ENCODE measurements at places on chromosomes 6 and 20.

DNA sequence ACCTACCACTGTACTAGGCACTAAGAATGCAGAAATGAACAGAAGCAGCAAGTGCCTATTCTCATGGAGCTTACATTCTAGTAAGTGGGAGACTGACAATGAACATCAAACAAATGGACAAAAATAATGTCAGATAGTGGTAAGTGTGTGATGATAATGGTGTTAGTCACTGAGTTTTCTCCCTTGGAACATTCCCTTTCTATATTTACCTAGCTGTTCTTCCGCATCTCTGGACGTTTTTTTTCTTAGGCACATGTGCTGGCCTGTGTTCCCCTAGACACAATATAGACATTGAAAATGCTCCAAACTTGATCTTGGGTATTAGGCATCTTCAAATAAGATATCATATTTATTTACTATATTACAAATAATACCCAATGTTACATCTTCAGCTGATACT, 218.1 kb upstream of the GJE1 start:
- no peak for DNase-seq

DNA sequence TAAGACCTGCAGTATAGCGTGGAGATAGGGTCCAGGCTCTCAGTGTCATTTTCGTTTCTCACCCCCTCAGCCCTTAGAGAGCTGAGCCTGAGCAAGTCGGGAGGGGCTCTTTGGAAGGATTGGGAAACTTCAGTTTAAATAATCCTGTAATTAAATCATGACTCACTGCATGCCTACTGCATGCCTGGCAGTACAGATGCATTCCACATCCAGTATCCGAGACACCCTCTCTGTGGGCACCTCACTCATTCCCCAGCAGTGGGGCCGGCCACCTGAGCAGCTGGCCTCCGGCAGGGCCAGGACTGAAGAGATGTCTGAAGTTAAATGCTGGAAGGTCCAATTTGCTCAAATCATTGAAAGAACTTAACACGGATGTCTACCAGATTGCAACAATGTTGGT, 316.6 kb downstream of the THBS2 start:
- no peak for DNase-seq

- no peak for DNase-seq
Observed at GRCh38 chr6:74720923-74721322, 484.9 kb downstream of the COL12A1 start.

- no peak for DNase-seq
Observed at GRCh38 chr6:158856261-158856660, 37.1 kb upstream of the EZR start.

DNA sequence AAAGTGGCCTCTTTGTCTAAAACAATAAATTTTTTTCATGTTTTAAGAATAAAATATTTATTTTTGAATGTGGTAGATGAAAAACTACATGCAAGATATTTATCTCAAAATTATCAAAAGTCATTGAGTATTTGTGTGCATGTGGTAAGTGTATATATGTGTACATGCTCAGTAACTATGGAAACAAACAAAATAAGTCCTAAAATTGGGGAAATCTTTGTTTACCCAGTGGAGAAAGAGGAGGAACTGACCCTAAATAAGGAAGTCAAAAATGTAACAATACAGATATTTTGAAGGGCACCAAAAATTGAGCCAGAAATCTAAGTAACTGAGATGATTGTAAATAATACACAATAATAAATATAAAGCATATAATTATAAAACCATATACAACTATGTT, 639.2 kb downstream of the MAFB start:
- no peak for DNase-seq

DNA sequence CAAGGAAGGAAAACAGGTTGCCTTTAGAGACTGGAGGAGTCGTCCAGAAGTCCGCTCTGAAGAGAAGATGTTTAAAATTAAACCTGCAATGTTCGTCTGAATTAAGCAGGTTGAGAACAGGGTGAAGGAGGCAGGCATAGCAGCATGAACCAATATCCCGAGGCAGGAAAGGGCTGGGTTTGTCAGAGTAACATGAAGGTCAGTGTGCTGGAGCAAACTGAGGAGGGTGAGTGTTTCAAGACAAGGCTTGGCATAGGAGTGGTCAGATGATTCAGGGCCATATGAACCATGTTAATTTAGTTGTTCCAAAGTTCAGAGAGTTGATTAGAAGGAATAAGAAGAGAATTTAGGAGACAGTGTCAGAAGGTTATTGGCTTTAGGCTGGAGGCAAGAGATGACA, 93.3 kb downstream of the UTRN start:
- no peak for DNase-seq

DNA sequence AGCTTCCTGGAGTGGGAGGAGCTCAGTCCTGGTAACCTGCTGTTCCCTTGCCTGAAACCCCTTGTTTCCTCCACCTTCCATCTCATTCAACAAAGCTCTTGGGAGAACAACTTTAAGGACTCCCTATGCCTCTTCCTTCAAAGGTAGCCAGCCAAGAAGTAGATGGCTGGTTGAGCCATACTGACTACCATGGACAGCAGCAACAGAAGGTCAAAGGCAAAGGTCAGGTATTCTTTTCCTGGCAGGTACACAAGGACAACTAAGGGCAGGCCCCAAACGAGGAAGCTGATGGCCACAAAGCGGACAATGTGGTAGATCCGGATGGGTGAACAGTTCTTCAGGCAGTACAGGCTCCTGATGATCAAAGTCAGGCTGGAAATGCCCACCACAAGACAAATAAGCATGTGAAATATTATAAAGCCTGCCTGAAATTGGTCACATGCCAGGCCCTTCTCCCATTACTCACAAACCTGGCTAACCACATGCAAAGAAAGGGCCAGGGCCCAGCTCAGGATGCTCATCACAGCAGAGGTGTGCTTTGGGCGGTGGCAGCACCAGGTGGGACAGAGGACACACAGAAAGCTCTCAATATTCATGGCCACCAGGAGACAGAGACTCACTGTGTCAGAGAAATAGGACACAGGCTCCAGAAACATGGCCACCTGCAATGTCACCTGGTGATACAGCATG, 21.7 kb downstream of the UBD start:
- no peak for DNase-seq

- no peak for DNase-seq
Observed at GRCh38 chr6:39274471-39274870, 39.7 kb downstream of the KCNK17 start.

DNA sequence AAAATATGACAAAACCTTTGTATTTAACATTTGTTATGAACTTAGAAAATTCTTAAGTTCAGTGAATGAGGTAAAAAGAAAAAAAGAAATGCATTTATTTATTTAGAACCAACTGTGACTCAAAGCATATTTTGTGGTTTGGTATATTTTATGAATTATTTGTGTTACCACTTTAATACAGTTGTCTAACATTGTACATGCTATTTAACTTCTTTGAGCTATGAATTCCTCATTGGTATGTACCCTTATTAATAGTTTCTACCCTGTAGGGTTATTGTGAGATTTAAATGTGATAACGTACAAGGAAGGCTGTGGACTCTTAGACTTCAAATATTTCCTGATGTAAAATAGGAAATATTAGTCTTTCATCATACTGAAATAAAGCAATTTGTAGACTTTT, 162.6 kb downstream of the MMUT start:
- DNase-seq, result no peak

GRCh38 chr6:53484476-53485280, 60.2 kb downstream of the GCLC start:
- peak; percentile 35 for DNase-seq

- peak; percentile 5 for DNase-seq
Observed at GRCh38 chr6:99350573-99350972, 1.1 kb upstream of the FAXC start.

DNA sequence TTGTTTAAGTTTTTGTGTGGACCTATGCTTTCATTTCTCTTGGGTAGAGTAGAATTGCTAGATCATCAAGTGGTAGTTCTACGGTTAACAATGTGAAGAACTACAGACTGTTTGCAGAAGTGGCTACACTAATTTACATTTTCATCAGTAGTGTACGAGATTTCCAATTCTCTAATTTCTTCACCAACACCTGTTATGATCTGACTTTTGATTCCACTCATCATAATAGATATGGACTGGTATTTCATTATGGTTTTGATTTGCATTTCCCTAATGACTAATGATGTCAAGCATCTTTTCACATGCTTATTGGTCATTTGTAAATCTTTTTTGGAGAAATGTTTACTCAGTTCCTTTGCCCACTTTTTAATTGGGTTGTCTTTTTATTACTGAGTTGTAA, 244.4 kb downstream of the GMDS start:
- no peak for DNase-seq

DNA sequence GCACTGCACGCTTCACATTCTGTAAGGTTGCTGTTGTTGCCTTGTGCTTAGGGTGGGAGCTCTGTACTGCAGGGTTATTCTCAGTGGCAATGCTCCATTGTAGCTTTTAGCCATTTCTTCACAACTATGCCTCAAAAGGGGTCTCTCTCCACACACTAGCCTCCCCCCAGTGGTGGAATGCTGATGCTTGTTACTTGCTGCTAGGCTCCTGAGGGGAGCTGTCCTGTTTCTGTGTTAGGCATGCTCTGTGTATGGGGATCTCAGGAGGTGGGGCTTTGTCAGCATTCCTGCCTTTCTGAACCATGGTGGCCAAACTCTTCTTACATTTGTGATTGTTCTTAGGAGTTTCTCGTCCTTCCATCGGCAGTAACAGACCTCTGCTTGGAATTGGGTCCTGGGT, 18.8 kb downstream of the TMEM170B start:
- DNase-seq, result no peak

GRCh38 chr6:16669227-16669626, 92.0 kb downstream of the ATXN1 start:
- no peak for DNase-seq

DNA sequence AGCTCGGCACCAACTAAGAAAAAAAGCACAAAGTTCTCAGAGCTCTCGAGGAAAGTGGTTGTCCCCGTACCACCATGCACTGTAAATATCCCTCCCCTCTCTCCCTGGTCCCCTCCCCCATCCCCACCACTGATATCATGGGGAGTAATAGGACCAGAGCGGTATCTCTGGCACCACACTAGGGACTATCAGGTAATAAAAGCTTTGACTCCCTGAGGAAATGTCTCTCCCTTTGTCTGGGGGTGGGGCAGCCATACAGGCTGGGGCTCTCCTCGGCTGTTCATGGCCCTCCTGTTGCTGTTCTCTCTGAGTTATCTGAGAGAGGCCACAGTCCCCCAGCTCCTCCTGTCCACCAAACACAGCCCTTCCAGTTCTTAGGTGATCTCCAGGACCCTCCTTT, 5.0 kb upstream of the GNRH2 start:
- DNase-seq, result no peak

DNA sequence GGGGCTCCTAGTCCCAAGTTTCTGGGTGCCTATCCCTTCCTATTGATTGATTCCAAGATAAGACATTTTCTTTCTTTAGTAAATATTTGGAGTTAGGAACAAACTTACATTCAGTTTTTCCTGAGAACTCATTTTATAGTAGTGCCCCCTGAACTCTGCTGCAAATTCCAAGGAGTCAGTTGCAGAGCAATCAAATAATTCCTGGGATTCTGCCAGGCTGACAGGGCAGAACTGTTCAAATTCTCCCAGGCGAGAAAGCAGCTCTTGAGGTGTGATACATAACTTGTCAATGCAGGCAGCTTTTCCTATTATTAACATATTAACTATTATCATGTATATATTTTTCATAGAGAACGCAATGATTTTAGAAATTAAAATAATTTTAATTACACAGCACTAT, 15.9 kb upstream of the ZBTB24 start:
- no peak for DNase-seq

- no peak for DNase-seq
Observed at GRCh38 chr6:7004581-7005297, 103.0 kb upstream of the RREB1 start.

DNA sequence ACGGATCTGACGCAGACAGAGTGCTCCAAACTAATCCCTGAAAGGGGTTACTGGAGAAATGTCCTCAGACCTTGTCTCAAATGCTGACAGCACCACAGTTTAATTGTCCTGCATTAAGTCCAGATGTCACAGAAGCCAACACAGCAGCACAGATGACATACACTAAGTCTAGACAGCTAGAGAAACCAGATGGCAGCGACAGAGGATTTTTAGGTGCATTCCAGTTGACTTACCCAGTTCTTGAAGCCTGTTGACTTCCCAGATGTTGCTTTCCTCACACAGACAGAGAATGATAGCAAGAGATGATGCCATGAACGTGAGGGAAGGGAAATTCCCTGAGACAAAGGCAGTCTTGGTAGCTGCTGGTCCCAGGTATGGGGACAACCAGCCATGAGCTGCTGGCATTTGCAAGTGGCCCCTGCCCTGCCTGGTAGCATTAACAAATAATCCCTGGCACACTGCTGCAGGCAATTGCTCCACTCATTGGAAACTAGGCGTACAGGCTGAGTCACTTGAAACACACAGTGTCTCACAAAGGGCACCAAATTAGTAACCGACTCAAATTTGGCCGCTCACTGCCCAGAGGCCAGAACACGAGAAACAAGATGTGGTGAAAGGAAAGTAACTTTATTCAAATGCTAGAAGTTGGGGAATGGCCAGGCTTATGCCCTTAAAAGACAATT, 52.2 kb downstream of the ADGB start:
- DNase-seq, result no peak

DNA sequence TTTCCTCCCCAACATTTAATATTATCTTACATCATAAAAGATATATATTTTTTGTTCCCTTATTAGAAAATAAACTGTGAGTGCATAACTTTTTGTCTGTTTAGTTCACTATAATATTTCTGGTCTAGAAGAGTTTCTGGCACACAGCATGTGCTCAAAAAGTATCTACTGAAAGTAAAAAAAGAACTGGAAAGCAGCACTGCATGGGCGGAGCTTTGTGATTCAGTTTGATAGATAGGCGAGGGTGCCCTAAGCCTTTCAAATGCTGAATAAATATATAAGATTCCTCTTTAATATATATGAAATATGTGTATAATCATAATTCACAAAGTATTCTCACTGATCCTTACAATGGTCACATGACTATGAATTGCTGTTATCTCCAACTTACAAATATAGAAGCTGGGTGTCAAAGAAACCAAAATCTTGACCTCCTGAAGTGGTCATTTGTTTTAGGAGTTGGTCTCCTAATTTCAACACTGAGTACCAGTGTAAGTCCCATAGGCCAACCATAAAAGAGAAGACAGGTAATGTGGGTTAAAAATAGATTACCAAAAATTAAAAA, 50.8 kb downstream of the OR2B2 start:
- no peak for DNase-seq

GRCh38 chr6:91029211-91029610, 442.3 kb upstream of the MAP3K7 start:
- DNase-seq, result peak; percentile 33

DNA sequence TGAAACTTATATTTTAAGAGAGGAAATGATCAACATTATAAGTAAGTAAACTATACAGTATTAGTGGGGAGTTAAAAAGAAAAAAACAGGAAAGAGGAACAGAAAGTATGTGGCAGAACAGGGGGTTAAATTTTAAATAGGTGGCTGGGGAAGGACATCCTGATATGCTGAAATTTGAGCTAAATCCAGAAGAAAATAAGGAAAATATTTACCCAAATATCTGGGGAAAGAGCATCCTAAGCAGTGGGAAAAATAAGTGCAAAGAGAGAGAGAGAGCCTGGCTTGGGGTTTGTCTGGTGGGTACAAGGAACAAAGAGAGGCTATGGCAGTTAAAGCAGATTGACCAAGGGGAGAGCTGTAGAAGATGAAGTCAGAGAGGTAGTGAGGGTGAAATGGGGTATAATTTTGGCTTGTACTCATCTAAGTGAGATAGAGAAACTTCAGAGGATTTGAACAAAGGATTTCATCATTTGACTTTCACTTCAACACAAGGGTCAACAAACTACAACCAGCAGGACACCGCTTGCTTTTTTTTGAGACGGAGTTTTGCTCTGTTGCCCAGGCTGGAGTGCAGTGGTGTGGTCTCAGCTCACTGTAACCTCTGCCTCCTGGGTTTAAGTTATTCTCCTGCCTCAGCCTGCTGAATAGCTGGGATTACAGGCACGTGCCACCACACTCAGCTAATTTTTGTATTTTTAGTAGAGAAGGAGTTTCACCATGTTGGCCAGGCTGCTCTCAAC, 328.4 kb upstream of the CNR1 start:
- DNase-seq, result no peak

All from NCI-H2171 (cell line).